Right cardiac atrium (tissue), 5 donors: ENCODE measurements at places on chromosomes 1 and 21. TPM values are rescaled to one million over a fixed set of nuclear protein-coding genes. Genes with fewer than 3 reads are reported as not detected.

The PERM1 gene
- 112 TPM for polyA plus RNA-seq

The VTCN1 gene
- polyA plus RNA-seq: 0.05 TPM

The IRF2BP2 gene
- polyA plus RNA-seq: 69.3 TPM

The HTR6 gene
- polyA plus RNA-seq: not detected

The OR2T29 gene
- polyA plus RNA-seq: not detected

The ANKRD45 gene
- polyA plus RNA-seq: 0.27 TPM

The SELP gene
- 8.2 TPM for polyA plus RNA-seq
